Hindlimb muscle (tissue), 1 donor: ENCODE measurements at places on chromosomes 1 and 21.

- no peak for DNase-seq
Observed at GRCh38 chr21:44751799-44752636, 40.6 kb upstream of the TSPEAR start.

GRCh38 chr1:194028002-194028401 lies 841.6 kb upstream of the B3GALT2 start:
- no peak for DNase-seq

DNA sequence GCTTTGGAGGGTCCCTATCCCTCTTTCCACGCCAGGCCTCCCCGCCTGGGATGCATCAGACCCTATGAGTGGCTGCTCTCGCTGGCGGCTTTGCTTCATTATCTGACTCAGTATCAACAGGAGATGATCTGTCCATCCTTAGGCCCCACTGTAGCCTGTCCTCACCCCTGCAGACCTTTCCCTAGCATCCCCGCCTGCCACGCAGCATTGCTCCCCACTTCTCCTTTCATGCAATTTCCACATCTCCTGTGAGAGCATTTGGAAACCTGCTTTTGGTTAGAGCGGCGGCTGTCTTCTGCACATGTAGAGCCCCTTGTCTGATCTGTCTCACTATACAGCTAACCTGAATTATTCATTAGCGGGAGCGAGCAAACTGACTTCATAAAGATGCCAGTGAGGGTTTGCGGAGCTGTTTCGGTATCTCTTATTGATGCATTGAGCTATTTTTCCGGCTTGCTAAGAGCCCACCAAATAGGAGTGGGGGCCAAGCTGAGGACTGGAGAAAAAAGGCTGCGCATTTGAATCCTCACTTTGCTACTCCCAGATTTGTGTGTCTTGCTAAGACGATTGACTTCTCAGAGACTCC lies 40.0 kb upstream of the ATP2B4 start:
- no peak for DNase-seq

DNA sequence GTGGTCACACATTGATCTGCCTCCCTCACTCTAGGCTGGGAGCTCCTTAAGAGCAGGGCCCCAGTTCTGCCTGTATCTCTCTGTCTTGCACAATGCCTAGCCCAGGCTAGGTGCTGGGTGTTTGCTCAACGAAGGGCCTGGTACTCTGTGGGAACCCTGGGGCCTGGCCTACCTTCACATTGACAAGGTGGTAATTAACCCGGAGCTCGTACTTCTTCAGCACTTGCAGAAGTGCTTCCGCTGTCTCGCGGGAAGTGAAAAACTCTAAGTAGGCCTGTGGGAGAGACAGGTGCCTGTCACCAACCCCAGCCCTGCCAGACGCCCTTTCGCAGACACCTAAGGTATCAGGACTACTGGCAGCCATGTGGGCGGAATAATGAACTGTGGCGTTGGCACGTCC lies 13.7 kb downstream of the MTHFR start:
- DNase-seq: no peak

DNA sequence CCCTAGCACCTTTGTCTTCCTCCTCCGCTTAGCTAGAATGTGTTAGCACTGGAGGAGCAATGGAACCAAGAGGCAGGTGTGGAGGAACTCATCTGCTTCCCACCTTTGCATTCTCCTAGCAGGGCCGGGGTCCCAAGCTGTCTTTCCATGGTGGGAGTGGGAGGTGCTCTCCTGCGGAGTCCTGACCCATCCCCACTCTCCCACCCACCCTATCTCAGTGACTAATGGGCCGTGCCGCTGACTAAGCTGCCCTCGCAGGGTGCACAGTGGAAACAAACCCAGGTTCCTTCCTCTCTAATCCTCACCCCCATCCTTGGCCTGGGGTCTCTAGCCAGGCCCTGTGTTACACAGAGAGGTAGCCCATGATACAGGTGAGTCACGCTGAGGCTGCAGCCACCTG lies 177.5 kb downstream of the HIVEP3 start:
- no peak for DNase-seq

DNA sequence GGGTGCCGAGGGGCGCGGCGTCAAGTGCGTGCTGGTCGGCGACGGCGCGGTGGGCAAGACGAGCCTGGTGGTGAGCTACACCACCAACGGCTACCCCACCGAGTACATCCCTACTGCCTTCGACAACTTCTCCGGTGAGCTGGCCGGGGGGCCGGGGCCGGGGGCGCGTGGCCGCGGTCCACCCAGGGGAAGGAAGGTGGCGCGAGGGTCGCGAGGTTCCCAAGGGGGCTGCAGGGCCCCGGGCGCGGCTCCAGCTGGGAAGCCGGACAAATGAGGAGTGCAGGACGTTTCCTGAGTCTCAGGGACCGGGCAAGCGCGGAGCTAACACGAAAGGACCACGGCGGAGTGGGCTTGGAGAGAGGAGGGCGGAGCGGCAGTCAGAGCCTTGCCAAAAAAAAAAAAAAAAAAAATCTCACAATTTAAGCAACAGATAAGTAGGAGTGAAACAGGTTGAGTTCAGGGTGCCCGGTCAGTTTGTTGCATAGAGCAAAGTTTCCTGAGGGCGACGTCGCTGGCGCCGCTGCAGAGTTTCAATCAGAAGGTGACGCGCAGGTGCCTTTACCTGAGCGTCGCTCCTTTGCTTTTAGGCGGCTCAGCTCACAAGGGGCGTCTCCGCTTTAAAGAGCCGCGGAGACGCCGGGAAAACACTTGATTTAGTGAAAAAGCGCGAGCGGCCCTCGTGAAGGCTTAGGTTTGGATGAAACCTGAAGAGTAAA lies 750 bp downstream of the RHOU start:
- DNase-seq: peak; percentile 49

GRCh38 chr1:36542024-36542961 lies 59.6 kb upstream of the CSF3R start:
- no peak for DNase-seq

DNA sequence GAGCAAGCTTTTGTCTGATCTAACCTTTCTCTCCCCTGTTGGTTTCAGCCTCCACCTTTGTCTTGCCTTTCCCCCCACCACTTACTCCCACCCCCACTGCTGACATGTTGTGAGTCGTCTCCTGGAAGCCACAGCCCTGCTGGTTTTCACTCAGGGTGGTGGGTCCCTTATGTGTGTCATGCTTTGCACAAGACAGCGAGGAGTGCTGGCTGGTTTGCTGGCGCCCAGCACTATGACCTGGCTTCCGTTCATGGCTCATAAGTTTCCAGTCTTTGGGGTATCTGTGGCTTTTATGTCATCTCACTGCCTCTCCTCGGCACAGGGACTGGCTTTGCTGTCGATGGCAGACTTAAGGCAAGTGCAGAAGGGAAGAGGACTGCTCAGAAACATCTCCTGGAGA lies 177.7 kb downstream of the KIF26B start:
- DNase-seq: no peak

DNA sequence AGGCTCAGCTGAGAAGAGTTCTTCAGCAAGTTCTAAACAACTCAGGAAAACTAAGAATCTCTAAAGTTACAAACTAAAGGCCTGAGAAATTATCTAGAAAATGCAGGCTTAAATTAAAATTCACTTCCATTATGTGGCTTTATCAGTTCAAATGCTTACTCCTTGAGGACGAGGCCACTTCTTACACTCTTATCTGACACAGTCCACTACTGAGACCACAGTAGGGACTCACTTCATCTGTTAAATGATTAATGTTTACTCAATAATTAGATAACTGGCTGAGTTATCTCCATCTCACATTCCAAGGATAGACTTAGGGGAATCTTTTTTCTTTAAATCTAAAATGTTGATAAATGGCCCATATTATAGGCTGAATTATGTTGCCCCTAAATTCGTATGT lies 1.6 kb downstream of the C1orf141 start:
- no peak for DNase-seq

GRCh38 chr1:244437086-244437468 lies 14.6 kb downstream of the ADSS2 start:
- no peak for DNase-seq

DNA sequence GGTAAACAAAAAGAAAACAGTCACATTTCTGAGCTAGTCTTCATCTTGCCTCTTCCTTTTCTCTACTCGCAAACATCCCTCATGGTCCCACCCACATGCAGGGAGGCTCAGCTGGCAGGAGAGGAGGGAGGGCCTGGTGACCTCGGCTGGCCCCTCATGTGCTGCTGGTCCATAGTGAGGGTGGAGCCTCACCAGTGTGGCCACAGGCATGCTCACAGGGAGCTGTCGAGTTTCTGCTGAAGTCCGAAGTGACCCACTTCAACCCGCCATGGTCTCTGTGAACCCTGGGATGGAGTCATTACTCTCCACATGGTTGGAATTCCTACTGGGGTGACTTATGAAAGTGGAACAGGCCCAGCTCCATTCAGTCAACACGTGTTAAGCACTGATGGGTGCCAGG lies 253.4 kb downstream of the RHOU start:
- no peak for DNase-seq

DNA sequence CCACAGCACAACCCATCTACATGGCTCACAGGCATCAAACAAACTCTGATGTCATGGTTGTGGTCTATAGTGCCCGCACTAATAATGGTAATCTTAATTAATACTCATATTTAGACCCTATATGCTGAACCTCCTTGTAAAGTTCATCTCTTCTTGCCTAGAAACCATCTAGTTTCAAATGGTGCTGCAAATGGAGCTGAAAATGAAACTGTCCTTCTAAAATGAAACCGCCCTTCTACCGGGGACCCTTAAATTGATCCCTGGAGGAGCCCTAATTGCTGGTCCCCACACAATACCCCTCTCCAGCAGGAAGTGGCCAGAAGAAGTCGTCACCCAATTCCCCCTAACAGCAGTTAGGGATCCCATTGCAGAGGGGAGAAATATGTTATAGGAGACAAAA lies 612.6 kb downstream of the MRPL39 start:
- no peak for DNase-seq
